ENCODE measurements at places on chromosomes 2 and 18.
A peak's percentile ranks its signal among the peaks of the same experiment; 100 is the strongest.

GRCh38 chr2:138514173-138514572 lies 12.6 kb downstream of the SPOPL start:
- DNase-seq, result no peak

DNA sequence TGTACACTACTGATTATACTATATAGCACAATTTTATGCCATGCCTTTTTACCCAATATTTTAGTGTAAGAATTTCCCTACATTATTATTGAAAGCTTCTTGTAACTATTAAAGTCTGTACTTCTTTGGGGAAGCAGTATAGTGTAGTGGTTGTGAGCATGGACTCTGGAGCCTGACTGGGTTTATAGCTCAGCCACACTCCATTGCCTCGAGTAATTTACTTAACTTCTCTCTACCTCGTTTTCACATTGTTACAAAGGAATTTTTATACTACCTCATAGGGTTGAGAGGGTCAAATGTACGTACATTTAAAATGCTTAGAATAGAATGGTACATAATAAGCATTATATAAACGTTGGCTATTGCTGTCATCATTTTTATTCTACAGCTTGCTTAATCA lies 139.2 kb downstream of the UBR3 start:
- DNase-seq, result no peak

GRCh38 chr2:70709275-70710037 lies 58.5 kb downstream of the ADD2 start:
- DNase-seq, result no peak

- no peak for DNase-seq
Measured at GRCh38 chr2:104638190-104638858, 215.6 kb upstream of the POU3F3 start.

DNA sequence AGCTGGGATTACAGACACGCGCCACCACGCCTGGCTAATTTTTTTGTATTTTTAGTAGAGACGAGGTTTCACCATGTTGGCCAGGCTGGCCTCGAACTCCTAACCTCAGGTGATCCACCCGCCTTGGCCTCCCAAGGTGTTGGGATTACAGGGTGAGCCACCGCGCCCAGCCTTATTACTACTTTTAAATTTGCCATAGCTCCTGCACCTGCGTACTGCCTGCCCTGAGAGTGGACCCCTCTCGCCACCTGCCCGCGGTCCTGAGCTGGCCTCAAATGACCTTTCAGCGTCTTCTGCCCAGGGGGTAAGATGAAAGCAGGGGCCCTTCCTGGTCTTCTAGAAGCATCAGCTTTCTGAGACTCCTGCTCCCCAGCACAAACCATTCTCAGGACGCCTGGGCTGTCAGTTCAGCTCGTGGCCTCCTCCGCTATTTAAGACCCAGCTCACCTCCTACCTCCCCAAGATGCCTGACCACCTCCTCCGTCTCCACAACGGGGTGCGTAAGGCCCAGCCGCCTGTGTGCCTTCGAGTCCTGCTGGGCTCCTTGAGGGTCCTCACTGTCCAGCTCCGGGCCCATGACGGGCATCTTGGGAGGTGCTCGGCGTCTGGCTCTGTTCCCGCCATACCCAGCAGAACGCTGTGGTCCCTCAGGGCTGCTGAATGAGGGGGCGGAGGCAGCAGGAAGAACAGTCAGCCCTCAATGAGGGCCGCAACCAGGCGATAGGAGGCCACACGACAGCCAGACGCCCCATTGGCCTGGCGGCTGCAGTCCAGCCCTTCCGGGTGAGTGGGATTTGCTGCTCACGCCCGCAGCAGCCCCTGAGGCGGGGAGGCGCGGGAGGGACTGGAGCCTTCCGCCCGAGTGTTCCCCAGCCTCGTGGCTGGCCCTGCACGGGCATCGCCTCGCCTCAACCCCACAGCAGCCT lies 266.6 kb downstream of the TFCP2L1 start:
- DNase-seq, result no peak

DNA sequence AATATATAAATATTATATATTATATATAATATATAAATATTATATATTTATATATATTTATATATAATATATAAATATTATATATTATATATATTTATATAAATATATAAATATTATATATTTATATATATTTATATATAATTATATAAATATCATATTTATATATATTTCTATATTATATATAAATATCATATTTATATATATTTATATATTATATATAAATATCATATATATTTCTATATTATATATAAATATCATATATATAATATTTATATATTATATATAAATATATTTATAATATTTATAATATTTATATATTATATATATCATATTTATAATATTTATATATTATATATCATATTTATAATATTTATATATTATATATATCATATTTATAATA lies 321.4 kb downstream of the CDH2 start:
- no peak for DNase-seq

GRCh38 chr2:102337012-102337411 lies 18.6 kb upstream of the IL18R1 start:
- no peak for DNase-seq

- DNase-seq, result no peak
Measured at GRCh38 chr2:43127208-43127940, 99.0 kb downstream of the ZFP36L2 start.

- no peak for DNase-seq
Measured at GRCh38 chr2:209876211-209876610, 104.6 kb downstream of the UNC80 start.

- no peak for DNase-seq
Measured at GRCh38 chr18:23036660-23037201, 98.6 kb upstream of the CABLES1 start.

DNA sequence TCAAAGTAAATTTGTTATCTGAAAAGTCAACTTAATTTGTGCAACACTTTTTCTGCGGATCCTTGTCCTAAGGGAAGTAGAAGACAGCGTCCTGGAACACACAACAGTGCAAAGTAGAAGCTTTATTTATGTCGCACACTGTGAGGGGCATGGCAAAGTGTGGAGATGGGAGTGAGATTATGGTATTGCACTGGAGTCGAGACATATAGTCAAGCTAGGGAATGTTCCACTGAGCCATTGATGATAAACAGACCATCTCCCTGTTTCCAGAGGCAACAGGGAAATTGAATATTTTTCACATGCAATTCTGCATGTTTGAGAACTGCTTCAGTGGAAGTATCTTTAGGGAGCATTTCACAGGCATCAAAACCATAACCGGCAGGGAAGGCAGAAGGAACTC lies 46.2 kb downstream of the LRRTM1 start:
- DNase-seq, result no peak

GRCh38 chr2:190718652-190719526 lies 70.0 kb downstream of the NAB1 start:
- peak; percentile 18 for DNase-seq

DNA sequence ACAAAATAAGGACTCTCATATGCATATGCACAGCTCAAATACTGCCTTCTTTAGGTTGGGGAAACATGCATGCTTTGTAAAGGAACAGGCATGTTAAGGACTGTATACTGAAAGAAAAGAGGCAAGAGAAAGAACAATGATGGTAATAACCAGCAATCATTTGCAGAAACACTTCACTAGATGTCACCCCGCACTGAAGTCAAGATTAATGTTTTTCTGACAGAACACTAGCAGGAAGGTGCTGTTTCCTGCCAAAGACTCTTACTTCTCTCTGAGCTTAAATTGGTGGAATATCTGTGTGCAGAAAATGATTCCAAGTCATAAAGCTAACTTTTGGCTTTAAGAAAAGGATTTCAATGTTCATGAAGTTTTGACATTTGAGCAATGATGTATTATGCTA lies 19.3 kb upstream of the CSRNP3 start:
- no peak for DNase-seq

- DNase-seq, result no peak
Measured at GRCh38 chr2:195671563-195671962, 14.5 kb downstream of the SLC39A10 start.

- DNase-seq, result no peak
Measured at GRCh38 chr2:86598966-86599365, 24.7 kb downstream of the RNF103 start.

- no peak for DNase-seq
Measured at GRCh38 chr2:240635121-240635997, 10.1 kb downstream of the GPR35 start.

GRCh38 chr2:229375251-229375650 lies 104.2 kb upstream of the PID1 start:
- no peak for DNase-seq

DNA sequence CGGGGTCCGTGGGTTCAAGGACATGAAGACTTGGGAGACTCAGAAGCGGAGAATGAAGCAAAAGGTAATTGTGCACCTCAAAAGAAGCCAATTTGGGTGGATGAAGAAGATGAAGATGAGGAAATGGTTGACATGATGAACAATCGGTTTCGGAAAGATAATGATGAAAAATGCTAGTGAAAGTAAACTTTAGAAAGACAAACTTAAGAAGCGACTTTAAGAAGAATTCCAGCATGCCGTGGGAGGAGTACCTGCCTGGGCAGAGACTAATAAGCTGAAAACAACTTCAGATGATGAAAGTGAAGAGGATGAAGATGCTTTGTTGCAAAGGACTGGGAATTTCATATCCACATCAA lies 43.5 kb downstream of the PSTPIP2 start:
- DNase-seq, result no peak

DNA sequence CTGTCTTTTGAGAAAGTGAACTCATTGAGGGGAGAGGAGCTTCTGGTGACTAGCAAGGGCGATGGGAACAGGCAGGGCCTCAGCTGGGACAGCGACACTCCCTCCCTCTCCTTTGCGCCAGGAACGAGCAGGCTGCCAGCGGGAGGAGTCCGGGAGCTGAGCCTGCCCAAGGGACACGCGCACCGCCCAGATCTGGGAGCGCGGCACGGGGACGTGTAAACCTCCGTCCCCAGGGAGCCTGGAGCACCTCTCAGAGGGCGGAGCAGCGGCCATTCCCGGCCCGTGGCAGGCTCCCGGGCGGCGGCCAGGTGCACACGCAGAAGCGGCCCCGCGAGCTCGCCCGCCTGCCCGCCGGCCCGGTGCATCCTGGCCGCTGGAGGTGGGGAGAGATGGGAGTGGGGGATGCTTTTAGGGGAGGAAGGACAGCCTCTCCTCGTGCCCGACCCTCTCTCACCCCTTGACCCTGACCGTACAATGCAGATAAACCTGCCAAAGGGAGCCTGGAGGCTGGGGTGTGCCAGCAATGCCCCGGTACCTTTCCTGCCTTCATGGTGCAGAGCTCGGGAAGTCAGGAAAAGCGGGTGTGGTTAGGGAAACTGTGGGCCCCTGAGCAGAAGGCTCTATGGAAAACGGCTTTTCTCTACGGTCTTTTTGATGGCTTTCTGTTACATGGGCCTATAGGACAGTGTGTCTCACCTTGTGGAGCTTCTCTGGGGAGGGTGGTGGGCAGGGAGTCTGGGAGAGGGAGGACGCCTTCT lies 2.2 kb downstream of the AQP4 start:
- no peak for DNase-seq

GRCh38 chr2:150212722-150213171 lies 274.7 kb downstream of the RND3 start:
- peak; percentile 44 for DNase-seq

- no peak for DNase-seq
Measured at GRCh38 chr18:59505356-59505755, 146.3 kb upstream of the LMAN1 start.

DNA sequence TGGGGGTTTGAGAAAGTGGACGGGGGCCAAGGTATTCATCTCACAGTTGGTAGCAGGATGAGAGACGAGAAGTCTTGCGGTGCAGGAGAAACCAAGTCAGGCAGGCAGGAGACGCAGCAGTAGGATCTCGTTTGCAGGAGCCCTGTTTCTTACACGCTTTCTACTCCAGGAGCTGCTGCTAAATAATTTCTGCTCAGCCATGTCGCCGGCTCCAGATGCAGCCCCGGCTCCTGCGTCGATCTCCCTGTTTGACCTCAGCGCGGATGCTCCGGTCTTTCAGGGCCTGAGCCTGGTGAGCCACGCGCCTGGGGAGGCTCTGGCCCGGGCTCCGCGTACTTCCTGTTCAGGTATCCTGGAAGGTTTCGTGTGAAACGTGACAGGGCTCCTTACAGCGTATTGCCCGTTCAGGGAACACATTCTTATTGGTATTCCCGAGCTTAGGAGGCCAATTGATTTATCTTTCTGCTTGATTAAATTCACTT lies 494 bp downstream of the ANKZF1 start:
- no peak for DNase-seq

DNA sequence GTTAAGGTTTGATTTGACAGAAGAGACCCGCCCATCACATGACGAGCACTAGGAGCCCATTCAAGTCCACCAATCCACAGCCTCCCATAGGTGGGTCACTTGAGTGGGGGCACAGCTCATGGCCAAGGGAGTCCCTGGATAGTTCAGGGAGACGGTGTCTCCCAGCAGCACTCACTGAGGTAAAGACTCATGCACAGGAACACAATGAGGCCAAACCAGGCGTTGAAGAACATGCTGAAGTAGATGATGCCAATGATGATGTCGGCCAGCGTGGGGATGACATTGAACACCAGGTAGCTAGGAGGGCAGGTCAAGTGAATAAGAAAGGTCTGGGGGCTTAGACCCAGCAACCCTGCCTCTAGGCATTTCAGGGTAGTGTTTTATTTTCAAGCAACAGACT lies 4.0 kb downstream of the ABCB6 start:
- no peak for DNase-seq

GRCh38 chr2:72166279-72166678 lies 18.6 kb upstream of the CYP26B1 start:
- DNase-seq, result no peak

- DNase-seq, result no peak
Measured at GRCh38 chr2:88606371-88607030, 20.8 kb downstream of the EIF2AK3 start.

GRCh38 chr2:6946722-6947121 lies 29.5 kb downstream of the RNF144A start:
- DNase-seq, result no peak

DNA sequence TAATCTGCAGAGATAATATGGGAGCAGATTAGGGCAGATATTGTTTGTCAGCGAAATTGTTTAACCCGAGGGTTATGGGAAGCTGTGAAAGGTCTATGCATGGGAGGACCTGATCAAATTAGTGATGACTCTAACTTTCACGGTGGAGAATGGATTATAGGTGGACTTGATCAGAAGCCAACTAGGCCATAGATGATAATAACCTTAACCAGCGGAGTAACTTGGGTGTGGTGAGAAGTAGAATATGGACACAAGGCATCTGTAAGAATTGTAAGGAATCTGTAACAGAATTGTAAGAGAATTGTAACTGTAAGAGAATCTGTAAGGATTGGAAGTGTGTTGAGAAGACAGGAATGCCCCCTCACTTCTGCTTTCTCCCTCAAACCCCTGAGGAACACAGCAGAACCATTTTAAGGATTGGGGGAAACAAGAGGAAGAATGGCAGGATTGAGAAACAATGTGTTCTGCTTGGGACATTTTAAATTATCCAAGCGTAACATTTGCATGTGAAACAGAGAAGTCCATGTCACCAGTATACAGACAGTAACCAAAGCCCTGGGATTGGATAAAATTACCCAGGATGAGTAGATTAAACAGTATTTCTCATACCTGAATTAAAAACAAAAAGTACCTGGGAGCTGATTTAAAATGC lies 14.9 kb upstream of the SLC39A10 start:
- no peak for DNase-seq

DNA sequence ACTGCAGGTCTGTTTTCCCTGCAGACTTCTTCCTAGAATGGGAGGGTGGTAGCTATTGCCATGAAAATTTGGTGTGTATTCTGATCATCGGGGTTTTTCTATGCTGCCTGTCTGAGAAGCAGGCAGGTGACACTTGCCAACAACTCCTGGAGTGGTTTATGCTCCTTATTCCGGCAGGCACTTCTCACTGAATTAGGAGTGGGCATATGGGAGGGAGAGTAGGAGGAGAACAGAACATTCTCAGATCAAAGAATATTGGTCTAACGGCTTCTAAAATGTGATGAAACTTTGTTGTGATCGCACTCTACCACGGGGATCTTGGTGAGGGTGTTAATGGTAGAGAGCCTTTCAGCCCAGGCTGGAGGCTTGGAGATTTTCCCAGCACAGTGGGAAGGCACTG lies 480.8 kb downstream of the PLCL1 start:
- no peak for DNase-seq
